ENCODE measurements at places on chromosomes 4 and X.
A peak's percentile ranks its signal among the peaks of the same experiment; 100 is the strongest.

- no peak for DNase-seq
Measured at GRCh38 chr4:176774852-176775251, 17.9 kb downstream of the VEGFC start.

DNA sequence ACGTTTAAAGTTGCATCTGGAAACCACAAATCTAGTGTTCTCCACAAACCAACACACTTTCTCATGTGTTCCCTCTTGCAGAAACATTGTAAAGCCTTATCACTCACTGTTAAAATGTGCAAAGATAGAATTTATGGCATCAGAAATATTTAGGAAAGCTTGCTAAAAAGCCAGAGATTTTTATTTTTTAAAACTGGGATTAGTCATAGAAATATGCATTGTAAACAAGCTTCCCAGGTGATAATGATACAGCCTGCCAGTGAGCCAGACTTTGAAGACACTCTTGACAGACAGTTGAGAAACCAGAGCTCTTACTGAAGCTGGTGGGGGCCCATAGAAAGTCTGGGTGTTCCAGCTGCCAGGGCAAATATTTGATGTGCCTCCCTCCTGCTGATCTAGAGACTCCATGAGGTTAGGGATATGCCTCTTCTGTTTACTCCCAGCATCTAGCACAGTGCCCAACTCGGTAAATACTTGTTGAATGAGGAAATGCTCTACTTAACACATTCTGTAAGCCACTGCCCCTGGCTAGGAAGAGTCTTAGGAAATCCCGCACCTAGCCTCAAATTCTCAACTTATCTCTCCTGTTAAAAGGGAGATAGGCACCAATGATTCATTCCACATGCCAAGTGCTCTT lies 179.0 kb upstream of the RASGEF1B start:
- DNase-seq, result no peak

DNA sequence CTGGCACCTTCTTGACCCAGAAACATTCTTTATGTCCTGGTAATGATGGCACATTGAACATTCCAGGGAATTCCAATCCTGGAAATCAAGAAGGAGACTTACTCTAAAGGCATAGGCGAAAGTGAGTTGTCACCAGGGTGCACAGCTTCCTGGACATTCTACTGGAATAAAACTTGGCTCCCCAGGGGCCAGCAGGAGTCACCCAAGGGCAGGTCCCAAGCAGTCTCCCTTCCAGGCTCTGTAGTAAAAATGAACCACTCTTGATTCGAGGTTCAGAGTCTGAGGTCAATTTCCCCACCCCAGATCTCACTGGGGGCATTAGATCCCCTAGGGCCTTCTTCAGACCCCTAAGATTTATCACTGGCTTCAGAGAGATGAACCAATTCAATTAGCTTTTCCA lies 338.7 kb upstream of the GATB start:
- DNase-seq, result no peak

DNA sequence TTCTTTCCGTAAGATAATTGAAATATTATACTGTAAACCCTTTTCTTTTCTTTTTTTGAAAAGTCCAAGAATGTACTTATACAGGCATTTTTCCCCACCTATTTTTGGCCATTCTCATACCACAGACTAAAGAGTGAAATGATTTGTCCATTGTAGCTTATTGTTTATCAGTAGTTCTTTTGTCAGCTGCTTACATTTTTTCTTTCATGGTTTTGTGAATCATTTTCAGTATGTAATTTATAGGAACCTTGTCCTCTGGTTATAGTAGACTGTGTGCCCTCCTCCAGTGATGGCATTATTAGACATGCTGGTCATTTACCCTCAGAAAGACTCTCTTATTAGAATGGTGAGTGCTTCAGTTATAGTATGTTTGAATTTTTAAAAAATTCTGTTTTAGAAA lies 56.7 kb downstream of the CCKAR start:
- DNase-seq, result no peak

DNA sequence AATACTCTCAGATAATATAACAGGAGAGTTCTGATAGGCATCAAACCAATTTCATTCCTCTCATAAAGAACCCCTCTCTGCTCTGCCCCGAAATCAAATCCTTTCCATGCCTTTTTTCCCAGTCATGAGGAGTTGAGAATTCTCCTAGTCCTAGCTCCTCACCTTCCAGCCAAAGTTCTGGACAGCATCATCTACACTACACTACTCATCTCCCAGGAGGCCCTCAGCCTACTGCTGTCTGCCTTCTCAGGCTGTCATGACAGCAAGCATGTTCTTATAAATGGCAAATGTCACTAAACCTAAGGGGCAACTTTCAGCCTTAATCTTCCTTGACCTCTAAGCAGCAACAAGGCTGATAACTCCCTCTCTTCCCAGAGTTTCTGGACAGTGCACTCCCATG lies 26.6 kb downstream of the MAPK10 start:
- no peak for DNase-seq

DNA sequence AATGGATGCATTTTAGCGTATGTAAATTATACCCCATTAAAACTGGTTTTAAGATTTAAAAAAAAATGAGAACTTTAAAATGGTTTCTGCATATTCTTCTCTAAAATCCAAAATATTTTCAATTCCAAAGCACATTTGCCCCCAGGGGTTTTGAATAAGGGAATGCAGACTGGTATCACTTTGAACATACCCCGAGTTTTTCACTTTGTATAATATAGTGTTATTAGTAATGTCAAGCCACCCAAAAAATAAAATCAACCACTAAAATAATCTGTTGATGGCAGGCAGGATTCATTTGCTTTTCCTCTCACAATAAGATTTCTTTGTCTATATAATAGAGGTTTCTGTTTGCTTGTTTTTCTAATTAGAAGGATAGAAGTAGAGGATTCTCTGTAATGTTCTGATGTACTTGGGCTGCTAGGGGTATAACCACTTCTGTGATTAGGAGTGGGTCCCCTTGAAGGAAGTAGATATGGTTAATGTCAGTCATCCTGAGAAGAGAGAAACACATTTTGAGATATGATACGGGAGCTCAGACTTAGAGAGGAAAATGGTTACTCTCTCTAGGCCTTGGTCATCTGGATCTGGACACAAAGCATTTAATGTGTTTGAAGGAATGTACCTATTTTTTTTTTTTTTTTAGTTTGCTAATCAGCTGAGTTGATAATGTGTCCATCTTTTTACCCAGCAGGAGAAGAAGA lies 9.3 kb upstream of the LIN54 start:
- DNase-seq, result no peak

DNA sequence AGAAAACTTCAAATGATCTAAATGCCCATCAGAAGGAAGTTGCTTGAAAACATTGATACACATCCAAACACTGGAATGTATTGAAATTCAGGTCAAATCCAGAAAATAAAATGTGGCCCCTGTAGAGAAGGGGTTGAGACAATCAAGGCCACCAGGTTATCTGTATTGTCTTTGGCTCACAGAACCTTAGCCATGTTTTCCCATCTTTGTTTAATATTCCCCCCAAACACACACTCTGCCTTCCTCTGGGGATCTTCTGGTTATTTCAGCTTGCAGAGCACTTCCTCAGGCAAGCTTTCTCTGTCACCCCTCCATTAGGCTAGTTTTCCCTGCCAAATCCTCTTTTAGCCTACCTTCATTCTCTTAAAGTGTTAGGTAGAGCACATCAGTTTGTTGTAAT lies 30.5 kb downstream of the PAGE2 start:
- no peak for DNase-seq

GRCh38 chr4:37735578-37735977 lies 49.4 kb upstream of the RELL1 start:
- DNase-seq, result no peak

DNA sequence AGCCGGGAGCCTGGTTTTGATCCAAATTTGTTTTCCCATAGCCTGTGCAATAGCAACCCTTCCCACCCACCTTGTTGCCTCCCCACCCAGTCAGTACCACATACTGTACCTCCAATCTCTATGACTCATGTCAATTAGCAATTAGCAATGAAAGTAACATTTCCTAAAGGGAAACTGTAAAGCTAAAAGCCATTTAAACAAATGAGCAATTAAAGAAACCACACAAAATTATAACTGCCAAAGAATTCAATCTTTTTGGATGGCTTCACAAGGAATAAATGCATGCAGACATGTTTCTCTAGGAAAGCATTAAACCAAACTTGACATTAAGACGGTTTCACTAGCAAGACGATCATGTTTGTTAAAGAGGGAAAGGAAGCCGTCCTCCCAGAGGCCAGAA lies 169.0 kb upstream of the MAP3K15 start:
- DNase-seq, result no peak

DNA sequence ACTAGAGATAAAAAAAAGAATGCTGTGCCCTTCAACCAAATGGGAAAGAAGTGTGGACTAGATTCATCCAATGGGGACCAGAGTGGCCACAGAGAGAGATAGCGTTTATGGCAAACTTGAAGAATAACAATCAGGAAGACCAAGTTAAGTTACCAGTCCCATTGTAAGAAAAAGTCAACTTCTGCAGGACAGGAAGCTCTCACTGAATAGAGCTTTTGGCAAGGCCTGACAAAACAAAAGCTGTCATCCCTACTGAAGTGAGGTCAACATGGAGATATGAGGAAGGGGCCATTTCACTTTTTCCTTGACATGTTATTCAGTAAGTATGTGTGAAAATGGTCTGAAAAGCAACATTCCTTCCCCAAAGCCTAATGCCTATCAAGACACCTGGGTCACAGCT lies 111.8 kb upstream of the KLHL13 start:
- DNase-seq, result no peak

DNA sequence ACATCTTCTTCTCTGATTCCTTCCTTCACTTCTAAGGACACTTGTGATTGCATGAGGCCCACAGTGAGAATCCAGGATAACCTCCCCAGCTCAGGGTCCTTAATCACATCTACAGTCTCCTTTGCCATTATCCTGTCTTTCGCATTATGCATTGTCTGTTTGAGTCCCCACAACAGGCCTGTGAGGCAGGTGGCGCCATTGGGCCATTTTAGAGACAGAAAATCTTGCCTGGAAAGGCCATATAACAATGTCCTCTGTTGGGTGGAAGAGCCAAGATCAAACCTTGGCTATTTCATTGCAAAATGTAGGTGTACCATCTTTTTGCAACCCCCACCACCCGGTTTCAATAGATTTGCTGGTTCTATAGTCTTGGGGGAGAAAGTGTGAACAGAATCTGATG lies 11.8 kb upstream of the DCUN1D4 start:
- DNase-seq, result peak; percentile 53

GRCh38 chr4:48967631-48968030 lies 18.4 kb upstream of the CWH43 start:
- no peak for DNase-seq

DNA sequence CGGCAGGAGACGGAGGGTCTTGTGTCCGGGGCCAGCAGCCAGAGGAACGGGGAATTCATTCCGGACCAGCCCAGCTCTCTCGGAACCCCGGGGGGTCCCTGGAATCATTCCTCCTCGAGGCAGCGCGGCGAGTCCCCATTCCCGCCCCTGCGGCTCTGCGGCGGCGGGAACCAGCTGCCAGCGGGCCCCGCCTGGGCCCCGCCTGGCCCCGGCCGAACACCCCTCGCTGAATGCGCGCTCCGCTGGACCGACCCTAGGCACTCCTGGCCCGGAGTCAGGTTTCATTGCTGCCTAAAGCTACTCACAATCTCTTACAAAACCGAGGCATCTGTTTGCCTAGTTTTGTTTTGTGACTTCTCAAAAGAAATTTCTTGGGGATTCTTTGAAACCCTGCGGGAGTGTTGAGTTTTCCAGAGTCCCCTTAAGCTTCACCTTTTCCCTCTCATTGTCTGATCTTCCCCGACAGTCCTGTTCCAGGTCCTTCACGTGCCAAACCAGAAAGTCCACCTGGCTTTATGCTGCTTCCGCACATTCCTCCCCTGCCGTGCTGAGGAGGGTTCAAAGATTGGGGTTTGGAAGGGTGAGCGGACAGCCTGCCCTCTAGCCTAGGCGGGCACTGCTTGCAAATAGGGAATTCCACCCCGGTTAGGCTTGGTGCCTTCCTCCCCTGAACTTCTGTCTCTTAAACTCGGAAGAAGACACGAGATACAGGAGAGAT lies 789 bp downstream of the ARHGAP10 start:
- peak; percentile 72 for DNase-seq

DNA sequence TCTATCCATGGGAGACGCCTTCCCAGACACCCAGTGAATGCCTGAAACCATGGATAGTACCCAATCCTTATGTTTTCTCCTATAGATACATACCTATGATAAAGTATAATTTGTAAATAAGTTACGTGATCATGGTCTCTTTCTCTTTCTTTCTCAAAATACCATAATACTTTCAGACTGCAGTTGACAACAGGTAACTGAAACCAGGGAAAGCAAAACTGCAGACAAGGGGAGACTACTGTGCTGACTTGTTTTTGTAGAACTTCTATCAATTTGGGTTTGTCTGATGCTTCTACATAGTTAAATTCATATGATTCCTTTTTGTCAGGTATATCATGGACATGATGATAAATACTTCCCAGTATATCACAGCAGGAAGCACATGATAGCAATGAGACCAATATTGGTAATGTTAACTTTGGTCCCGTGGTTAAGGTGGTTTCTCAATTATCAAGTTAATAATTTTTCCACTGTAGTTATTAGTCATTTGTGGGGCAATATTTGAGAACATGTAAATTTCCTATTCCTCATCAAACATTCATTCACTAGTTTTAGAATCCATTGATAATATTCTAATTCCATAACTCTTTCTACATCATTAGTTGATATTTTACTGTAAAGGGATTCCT lies 298.0 kb upstream of the TET2 start:
- DNase-seq, result no peak

GRCh38 chr4:71290476-71290875 lies 48.3 kb upstream of the SLC4A4 start:
- no peak for DNase-seq

DNA sequence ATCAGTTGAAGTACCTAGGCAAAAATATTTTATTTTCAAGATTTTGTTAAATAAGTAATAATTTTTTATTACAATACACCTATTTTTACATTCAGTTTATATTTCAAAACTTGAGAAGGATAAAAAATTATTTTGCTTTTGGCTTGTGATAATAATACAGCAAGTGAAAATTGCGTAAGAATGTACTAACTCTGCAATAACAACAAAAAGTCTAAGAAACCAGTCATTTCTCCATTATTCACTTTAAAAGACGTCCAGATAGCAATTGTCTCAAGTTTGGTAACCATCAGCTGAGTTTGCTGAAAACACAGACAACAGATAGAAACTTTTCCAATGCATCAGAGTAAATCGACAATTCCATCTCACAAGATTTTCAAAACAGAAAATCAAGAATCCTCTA lies 12.1 kb downstream of the CXCL8 start:
- no peak for DNase-seq

DNA sequence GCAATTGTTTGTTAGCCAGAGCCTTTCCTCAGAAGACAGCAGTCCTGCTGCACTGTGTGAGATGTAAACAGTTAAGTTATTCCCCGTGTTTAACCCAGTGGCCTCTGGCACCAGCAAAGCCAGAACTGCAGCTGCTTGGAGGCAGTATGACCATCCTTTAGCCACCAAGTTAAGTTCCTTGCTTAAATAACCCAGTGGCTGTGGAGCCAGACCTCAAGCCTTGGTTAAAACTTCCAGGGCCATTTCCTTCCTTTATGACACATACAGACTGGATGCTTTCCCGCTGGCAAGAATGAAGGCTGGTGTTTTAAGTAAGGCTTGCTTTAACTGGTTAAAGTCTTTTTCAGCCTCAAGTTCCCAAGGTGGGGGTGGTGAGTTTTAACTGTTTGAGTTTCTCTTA lies 379.8 kb downstream of the DCAF12L2 start:
- no peak for DNase-seq

GRCh38 chrX:32825009-32825408 lies 386.3 kb downstream of the DMD start:
- no peak for DNase-seq

Measured in left kidney (tissue), 8 donors.